ENCODE measurements at places on chromosomes 2 and 18.
A peak's percentile ranks its signal among the peaks of the same experiment; 100 is the strongest.

- DNase-seq = no peak
Observed at GRCh38 chr2:29900971-29901633, 20.3 kb downstream of the ALK start.

DNA sequence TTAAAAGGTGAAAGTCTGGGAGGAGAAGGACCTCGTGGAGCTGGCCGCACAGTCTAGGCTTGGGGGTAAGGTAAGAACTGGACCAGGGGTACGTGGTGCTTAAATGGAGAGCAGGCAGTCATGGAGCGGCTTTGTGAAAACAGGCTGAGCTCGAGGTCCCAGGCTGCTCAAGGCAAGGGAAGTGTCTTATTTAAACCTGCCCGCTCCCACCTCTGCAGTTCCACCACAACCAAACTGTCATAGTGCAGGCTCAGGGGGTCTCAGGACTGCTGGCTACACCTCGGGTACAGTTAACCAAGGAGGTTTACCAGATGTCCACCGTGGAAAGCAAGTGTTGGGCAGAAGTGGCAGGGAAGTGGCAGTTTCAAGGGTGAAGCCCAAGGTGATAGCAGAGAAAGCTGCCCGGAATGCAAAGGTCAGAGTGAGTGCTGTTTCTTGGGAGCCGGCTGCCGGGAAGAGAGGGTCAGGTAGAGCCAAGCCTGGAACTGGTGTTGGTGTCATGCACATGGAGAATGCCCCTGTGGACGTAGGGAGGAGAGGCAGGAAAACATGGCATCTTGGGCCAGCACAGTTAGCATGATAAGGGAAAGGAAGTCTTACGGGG is 203.3 kb downstream of the GBX2 start:
- no peak for DNase-seq

DNA sequence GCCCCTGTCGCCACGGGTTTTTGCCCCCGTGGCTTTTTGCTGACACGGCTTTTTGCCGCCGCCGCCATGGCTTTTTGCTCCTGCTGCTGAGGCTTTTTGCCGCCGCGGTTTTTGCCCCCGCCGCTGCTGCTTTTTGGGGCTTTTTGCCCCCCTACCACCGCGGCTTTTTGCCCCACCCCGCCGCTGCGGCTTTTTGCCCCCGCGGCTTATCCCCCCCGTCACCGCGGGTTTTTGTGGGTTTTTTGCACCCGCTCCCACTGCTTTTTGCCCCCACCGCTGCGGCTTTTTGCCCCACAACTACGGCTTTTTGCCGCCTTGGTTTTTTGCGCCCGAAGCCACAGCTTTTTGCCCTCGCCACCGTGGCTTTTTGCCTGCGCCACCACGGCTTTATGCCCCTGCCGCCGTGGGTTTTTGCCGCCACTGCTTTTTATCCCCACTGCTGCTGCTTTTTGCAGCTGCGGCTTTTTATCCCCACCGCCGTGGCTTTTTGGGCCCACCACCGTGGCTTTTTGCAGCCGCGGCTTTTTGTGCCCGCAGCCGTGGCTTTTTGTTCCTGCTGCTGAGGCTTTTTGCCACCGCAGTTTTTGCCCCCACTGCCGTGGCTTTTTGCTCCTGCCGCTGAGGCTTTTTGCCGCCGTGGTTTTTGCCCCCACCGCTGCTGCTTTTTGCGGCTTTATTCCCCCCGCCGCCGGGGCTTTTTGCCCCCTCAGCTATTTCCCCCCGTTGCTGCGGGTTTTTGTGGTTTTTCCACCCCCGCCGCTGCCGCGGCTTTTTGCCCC is 2798.0 kb upstream of the TEKT4 start:
- no peak for DNase-seq

GRCh38 chr2:180892091-180892490 is 88.3 kb upstream of the UBE2E3 start:
- no peak for DNase-seq

DNA sequence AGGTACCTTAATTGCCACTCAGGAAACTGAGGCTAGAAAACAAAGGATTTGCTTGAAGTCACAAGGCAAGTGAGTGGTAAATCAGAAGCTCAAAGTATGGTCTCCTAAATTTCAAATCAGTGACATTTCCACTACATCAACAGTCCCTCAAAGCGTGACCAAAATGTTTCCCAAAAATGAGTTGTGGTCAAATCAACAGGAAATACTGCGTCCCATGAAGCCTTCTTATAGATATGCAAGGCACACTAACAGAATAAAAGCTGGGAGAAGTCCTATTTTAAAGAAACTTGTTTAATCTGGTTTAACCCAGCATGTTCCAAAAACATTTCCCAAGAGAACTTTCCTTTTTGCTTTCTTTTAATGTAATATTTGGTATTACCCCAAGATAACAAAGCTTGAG is 249.4 kb downstream of the EXOC6B start:
- no peak for DNase-seq

DNA sequence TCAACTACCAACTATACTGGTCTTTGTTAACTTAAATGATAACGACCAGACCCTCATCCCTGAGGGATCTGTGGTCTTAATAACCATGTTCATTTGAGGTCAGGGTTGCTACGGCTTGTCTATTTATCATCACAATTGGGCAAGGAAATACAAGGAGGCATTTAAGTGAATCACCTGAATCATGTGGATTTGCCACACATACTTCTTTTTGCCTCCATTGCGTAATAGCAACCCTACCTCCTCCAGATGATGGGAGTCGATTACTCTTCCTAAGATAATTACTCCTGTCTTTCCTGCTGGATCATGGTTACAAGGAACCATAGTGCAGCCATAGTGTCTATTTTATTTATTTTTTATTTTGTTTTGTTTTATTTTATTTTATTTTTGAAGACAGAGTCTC is 42.2 kb downstream of the TAF4B start:
- DNase-seq = no peak

- no peak for DNase-seq
Observed at GRCh38 chr2:186595219-186595618, 5.4 kb downstream of the ITGAV start.

GRCh38 chr18:11851806-11852337 is 659 bp downstream of the CHMP1B start:
- peak; percentile 25 for DNase-seq

DNA sequence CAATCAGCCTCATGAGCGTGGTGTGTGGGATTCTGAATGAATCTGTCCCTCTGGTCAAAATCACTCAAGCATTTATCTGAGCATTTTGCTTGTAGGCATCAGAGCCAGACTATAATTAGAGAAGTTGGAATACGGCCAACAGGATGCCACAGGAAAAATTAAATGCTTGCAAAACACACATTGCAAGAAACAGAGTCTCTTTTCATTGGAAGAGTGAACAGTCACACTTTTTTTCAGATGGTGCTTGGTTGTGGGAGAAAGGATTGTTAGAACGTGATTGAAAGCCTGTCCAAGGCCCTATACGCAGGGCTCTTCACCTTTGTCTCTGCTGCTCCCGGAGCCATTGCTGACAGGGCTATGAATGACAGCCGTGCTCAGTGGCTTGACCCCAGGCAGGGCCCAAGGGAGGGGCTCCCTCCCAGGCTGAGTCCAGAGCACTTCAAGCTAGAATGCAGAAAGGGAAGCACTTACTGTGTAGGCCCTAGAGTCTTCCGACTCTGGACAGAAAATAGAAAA is 59.8 kb downstream of the SNTG2 start:
- DNase-seq = peak; percentile 52

- DNase-seq = no peak
Observed at GRCh38 chr2:192166946-192167345, 27.8 kb downstream of the TMEFF2 start.

- DNase-seq = no peak
Observed at GRCh38 chr2:158766524-158766923, 28.6 kb upstream of the DAPL1 start.

- no peak for DNase-seq
Observed at GRCh38 chr2:150586858-150587257, 99.4 kb upstream of the RND3 start.

DNA sequence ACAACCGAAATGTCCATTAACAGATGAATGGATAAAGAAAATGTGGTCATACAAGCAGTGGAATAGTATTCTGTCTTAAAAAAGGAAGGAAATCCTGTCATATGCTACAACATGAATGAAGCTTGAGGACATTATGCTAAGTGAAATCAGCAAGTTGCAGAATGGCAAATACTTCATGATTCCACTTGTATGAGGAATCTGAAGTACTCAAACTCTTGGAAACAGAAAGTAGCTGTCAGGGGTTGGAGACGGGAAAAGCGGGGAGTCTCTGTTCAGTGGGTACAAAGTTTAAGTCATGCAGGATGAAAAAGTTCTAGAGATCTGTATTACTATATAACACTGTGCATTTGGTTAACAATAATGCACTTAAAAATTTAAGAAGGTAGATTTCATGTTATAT is 209.0 kb upstream of the SIX2 start:
- no peak for DNase-seq

DNA sequence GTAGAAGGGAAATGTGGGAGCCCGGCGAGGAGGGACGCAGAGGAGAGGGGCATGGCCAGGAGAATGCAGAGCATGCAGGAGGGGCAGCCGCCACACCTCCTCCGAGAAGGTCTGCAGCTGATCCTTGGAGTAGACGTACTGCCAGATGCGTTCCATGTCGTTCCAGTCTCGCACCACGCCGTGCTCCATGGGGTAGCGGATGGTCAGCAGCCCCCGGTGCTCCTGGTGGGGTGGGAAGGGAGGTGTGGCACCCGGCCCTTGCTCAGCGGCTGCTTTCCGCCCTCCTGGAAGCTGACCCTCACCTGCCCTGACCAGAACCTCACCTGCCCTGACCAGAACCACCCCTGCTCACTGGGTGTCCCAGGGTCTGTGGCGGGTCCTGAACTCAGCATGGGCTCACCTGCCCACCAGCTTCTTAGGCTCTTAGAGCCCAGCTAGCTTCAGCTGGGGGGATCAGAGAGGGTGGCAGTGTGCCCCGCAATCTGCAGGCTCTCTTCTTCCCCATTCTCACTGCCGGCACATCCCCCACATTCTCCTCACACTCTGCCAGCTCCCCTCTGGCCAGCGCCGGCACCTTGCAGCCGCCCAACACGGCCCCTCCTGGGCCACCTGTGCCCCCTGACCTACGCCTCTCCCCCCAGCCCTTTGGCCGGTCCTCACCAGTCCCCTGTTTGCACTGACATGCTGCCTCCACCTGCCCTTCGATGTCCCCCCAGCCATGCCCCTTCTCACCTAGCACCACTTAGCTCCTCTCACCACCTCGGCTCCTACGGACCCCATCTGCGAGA is 4.4 kb downstream of the ACTR1B start:
- no peak for DNase-seq

DNA sequence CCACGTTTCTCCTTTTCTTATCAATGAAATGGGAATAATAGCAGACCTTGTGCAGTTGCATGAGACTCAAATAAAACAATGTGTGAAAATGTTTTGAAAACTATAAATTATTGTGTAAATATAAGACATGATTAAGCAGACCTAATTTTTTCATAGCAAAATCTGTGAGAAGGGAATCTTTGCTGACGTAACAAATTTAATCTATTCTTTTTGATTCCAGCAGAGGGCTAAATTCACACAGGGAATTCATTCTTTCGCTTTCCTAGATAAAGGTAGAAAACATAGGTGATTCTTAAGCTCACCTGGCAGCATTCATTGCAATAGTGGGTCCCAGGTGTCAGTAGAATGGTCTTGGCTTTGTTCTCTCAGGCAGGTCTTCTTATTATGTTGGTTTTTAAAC is 450.0 kb upstream of the GCFC2 start:
- DNase-seq = no peak

DNA sequence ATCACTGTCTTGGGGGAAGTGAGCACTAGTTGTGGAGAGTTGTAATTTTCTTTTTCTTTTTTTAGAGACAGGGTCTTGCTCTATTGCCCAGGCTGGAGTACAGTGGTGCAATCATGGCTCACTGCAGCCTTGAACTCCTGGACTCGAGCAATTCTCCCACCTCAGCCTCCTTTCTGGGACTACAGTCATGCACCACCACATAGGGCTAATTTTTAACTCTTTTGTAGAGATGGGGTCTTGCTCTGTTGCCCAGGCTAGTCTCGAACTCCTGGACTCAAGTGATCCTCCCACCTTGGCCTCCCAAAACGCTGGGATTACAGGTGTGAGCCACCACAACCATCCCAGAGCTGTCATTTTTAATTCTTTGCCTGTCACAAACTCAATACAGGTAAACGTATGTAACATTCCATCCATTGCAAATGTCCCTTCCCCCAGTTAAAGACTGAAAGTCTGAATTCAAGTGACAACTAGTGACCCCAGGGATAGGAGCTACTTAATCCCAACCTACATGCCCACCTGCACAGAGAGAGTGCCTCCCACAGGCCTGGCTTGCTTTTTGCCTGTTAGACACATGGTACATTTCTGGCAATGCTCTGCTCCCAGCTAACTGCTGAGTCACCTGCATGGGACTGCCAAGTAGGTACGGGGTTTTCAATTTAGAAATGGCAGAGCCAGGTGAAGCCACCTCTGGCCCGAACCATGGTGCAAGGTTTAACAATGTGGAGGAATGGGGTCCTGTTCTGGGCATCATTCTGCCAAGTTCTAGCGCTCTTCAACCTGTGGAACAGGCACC is 60.6 kb downstream of the CYB5A start:
- no peak for DNase-seq

All from NCI-H526 (cell line).